ENCODE measurements at places on chromosomes 5 and 9.
A peak's percentile ranks its signal among the peaks of the same experiment; 100 is the strongest.

GRCh38 chr9:18848657-18849056 is 184.4 kb downstream of the SAXO1 start:
- DNase-seq = no peak

- no peak for DNase-seq
These were observed 131.6 kb upstream of the PTGER4 start for GRCh38 chr5:40547994-40548575.

- DNase-seq = no peak
These were observed 429.4 kb downstream of the PIK3R1 start for GRCh38 chr5:68644971-68645370.

GRCh38 chr5:90709323-90710155 is 150.9 kb downstream of the ADGRV1 start:
- DNase-seq = no peak

DNA sequence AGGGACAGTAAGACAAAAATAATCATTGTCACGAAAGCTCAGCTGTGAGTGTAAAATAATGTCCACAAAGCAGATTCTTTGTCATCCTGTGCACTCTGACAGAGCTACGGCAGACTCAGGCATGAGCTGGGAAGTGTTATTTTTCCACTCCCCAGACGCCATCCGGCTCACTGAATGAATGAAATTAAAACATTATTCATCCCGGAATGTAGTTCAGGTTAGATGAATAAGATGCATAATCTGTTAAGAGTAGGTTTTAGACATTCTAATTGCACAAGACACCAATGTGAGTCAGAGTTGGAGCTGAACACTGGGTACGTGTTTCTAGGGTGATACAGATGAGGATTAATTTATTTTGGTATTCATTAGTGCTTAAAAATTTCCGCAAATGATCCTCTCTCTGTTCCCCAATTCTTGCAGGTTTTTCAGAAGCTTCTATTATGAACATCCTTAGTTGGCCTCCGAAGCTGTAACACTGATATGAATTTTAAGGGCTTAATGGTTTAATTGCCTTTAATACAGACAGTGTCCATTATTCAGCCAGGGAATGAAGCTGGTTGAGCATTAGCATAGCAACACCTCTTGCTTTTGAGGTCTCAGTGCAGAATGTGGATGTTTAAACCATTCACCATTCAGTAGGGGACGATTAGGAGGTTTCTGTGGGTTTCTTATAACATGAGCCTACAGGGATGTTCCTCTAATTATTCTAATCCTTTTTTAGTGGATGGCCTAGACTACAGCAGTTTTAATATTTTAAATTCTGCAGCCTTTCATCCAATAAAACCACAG is 65.6 kb upstream of the FRRS1L start:
- no peak for DNase-seq

- no peak for DNase-seq
These were observed 22.7 kb downstream of the KIF3A start for GRCh38 chr5:132714456-132715307.

DNA sequence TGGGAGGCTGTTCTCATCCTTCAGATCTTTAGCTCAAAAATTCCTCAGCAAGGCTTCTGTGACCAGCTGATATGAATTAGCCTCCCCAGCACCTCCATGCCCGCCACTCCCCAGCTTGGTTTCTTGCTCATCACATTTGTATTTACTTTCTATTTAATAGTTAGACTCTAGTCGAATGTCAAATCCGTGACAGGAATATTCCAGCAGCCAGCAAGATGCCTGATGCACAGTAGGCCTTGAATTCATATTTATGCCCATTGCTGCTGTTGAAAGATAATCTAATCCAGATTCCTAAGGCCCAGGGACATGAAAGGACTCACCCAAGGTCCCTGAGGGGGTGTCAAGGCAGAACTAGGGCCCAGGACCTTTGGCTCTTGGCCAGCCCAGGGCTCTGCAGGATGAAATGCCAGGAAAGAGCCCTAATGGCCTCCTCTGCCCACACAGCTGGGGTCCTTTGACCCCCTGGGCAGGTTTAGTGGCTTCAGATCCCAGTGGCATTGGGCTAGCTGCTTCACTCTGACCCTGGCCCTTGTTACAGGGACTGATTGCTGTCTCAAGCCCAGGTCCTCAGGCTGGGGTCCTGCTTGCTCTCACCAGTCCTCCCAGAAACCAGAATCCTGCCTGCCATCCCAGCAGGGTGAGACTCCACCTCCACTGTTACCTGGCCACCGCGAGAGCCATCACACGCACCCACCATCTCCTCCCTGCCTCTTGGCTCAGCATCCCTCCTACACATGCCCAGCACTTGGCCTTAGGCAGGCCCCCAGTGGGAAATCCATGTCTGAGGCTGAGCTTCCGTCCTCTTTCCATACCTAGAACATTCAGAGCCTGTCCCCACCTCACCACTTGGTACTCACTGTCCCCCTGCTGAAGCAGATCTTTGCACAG is 7.3 kb downstream of the CSF1R start:
- DNase-seq = no peak

GRCh38 chr5:15823398-15823797 is 323.4 kb downstream of the FBXL7 start:
- DNase-seq = no peak

DNA sequence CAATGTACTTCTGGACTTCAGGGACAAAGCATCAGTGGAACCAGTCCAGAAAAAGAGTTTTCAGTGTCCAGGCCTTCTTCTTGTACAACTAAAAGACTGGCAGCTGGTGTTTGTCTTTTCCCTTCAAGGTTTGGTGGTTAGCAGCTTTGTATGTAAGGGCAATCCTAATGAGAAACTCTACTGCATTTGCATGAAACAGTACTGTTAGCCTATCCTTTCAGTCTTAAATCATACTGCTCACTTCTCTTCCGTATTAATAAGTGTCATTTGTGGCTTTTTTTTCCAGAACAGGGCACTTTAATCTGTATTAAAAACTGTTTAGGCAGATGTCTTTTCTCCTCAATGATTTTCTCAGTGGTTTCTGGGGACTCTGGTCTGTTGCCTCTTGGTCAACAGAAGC is 48.9 kb downstream of the FAM174A start:
- DNase-seq = no peak

GRCh38 chr9:113220467-113221002 is 542 bp downstream of the FKBP15 start:
- DNase-seq = no peak

DNA sequence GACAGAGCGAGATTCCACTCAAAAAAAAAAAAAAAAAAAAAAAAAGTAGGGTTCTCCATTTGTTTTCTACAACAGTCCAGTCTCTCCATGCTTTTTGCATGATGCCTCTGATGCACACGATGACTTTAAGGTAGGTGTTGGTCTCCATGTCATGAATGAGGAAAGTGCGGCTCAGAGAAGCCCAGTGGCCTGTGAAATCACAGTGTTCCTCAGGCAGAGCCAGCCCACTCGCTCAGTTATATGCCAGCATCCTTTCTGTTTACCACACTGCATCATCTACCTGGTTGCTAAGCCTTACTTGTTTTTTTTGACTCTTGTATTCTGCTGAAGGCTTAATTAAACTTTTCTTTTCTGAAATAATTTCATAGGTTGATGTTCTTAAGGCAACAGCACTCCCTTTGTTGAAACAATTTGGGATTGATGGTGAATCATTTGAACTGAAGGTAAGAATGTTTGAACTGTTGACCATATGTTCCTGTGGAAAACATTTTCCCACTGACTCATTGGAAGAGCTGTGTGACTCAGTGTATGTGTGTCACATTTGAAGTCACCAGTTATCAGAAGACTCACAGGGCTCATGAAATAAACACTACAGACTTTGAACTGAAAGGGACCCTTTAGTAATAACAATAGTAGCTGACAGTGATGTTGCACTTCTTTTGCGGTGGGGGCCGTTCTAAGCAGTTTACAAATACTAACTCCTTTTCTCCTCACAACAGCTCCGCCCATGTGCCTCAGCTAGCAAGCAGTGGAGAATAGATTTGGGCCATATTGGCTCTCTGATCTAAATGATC is 40.2 kb downstream of the RCL1 start:
- no peak for DNase-seq

- no peak for DNase-seq
These were observed 698.3 kb downstream of the MAT2B start for GRCh38 chr5:164203581-164204225.

- no peak for DNase-seq
These were observed 32.4 kb upstream of the GAS1 start for GRCh38 chr9:86979657-86980056.

- DNase-seq = no peak
These were observed 54.0 kb upstream of the OLFM1 start for GRCh38 chr9:135033487-135033886.

DNA sequence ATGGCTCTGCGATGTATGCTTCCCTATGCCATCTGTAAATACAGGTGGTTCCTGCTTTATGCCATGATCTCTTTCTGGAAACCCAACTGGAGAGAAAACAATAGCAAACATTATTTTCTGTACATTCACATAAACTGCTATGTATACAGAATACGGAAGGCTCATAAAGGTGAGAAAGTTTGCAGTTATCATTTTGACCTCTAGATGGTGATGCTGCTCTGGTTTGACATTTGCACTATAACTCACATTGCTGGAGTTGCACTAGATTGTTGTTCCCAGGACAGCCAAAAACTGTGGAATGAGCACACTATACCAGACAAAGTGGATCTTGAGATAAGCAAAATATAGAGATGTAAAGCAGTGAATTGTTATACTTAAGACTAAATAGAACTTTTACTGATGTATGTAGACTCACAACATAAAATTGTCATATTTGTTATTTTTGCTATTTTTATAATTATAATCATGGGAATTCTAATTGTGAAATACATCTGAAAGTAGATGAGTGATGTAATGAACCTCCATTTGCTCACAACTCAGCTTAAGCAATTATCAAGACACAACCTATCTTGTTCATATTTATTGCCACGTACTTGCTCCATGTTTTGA is 246.5 kb downstream of the PTPRD start:
- no peak for DNase-seq

DNA sequence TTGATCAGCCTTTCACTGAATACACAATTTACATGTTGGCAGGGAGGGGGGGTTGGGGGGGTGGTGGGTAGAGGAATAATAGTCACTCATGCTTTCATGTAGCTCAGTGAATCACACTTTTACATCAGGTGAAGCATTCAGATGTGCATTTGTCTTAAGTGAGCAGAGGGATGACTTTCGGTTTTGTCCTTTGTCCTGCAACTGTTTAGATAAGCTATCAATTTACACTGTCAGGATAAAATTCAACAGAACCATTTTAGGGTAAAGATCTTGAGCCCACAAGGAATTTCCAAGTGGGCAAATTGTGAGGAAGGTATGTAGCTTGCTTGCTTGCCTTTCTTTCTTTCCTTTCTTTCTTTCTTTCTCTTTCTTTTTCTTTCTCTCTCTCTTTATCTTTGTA is 576.2 kb downstream of the MTRR start:
- no peak for DNase-seq

DNA sequence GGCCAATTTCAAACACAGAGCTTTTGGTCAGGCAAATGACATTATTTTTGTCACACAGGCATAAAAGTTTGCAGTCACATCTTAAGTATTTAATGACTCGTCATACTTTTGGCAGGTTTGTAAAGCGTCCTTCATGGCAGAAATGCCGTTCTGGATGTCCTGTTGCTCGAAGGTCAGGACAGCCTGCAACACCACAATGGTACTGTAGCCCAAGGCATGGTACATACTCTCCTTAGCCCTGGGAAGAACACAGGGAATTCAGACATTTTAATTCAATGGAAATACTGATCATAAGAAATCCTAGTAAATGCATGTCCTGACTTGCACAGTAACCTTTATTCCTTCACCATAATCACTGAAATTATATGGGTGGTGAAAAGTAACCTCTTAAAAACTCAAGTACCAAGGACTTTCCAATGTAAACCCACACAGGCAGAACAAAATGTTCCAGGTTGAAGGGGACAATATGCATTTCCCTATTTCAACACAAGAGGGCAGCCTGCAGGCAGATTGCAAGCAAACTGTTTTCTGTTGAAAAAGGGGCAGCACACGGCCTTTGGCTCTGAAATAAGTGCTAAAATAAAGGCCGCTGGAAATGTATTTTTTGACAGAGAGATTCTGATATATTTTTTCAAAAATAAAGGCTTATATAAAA is 95.7 kb downstream of the TTC39B start:
- DNase-seq = peak; percentile 61

GRCh38 chr5:134600600-134600999 is 32.0 kb downstream of the SAR1B start:
- DNase-seq = no peak

GRCh38 chr5:161278739-161279660 is 267.5 kb downstream of the GABRB2 start:
- no peak for DNase-seq

- no peak for DNase-seq
These were observed 206.0 kb downstream of the PCSK1 start for GRCh38 chr5:96226941-96227552.

GRCh38 chr9:72443855-72444254 is 77.6 kb upstream of the TMC1 start:
- DNase-seq = no peak

GRCh38 chr9:127149463-127150390 is 27.3 kb upstream of the ANGPTL2 start:
- DNase-seq = no peak

DNA sequence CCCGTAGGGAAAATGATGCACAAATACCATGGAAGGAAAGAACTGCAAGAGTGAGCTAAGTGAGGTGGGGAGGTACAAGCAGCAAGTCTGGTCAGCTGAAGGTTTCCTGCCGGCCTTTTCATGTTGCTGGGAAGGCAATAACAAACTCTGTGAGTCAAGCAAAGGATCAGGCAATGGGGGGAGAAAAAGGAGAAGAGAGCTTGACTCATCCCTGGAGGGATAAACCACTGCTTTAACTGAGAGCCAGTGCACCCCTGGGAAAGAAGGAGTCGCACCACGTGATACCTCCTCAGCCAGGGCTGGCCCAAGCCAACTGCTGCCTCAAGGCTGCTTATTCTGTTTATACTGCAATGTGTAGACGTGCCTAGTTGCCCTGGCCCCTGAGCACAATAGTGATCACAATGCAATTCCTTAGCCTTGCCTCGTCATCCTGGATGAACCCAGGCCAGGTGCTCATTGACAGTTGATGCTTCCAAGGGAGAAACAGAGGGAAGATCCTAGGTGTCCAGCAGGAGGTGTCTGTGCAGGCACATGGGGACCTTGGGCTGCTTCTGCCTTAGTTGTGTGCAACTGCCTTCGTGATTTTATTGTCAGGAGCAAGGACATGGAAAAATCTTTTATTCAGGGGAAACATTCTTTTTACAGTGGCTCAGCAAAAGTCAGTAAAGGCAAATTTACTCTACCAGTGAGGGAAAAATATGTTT is 203.0 kb upstream of the TUT7 start:
- DNase-seq = no peak
